ENCODE measurements at places on chromosomes 11 and 22. TPM values are rescaled to one million over a fixed set of nuclear protein-coding genes. Genes with fewer than 3 reads are reported as not detected.

The ANO3 gene
- polyA plus RNA-seq = not detected

GRCh38 chr11:118171269-118172062 is 5.0 kb downstream of the SCN2B start:
- DNase-seq = peak; percentile 37

DNA sequence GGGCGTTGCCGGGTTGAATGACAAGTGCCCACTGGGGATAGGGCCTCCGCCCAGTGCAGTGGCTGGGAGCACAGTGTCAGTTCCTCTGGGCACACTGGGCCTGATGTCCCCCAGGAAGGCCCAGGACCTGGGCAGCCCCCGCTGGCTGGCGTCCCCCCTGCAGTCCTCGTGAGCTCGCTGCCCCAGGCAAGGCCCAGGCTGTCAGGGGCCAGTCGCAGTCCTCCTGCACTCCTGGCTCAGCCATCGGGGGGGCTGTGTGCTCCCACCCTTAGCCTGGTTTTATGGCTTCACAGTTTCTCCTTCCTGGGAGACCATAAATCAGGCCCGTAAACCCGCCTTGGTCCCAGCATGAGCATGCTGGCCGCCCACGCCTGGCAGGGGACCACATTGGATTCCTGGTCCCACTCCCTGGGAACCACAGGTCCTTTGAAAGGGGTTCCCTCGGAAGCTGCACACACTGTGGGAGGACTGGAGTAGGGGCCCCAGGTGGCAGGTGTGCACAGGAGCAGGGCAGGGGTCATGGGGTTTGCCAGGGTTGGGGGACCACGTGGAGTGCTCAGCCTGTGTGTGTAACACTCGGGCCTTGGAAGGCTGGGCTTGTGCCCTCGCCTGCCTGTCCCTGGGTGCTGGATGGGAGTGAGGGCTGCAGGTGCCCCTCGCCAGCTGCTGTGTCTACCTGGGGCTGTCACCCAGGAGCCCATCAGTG is 113.6 kb downstream of the KCNQ1OT1 start:
- no peak for DNase-seq

DNA sequence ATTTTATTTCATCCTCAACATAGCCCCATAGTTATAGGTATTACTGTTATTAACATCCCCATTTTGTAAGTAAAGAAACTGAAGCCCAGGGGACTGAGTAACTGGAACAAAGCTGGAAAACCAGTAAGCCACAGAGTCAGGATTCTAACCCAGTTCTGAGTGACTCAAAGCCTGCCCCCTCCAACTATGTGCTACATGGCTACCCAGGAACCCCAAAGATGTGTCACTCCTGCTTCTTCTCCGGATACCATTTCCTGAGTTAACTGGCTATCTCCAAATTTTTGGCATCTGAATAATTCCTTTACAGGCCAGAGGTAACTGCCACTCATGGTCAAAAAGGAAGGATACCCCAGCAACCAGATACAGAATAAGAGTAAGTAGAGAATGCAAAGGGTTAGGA is 43.6 kb downstream of the TENM4 start:
- DNase-seq = no peak

DNA sequence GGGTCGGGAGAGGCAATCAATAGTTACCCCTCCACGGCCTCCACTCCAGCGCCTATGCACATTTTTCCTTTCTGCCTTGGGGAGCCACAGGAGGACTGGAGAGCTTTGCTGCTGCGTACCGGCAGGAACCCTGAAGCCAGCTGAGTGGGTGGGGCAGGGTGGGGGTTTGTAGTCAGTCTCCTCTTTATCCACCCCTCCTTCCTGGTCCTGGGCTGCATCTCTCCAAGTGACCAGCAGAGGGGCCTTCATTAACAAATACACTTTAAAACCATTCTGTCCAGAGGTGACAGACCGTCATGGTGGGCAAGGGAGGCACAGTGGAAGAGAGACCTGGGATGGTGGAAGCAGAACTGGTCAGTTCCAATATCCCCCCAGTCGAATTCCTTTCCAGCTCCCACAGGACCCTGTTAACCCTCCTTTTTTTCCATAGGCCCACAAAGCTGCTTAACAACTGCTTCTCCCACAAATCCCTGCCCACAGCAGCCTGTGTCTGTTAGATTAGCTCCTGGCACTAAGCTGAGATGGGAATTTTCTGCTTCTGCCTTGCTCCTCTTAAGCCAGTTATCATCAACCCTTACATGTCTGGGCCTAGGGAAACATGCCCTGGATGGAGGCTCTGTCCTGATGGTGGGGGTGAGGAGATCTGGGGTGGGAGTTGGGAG is 3.9 kb upstream of the ABCG4 start:
- DNase-seq = peak; percentile 90

The APOA5 gene
- not detected for polyA plus RNA-seq

- peak; percentile 73 for DNase-seq
These were observed at the start of gene DGAT2 for GRCh38 chr11:75768112-75768908. Gene DGAT2 (plus strand): TSS chr11:75768778. CDS start chr11:75768992, 214 bp downstream.
